ENCODE measurements at places on chromosomes 13 and 19. TPM values are rescaled to one million over a fixed set of nuclear protein-coding genes. Genes with fewer than 3 reads are reported as not detected.

Gene PKN1
- 117 TPM for total RNA-seq

Gene TNFRSF19
- 3.8 TPM for total RNA-seq

Gene RUBCNL
- total RNA-seq = 32.6 TPM

Gene KLK1
- total RNA-seq = 130 TPM

Gene VSIG10L
- total RNA-seq = 1.6 TPM

Gene PSENEN
- total RNA-seq = 56.7 TPM

Gene C19orf81
- not detected for total RNA-seq

Gene TMPRSS9
- total RNA-seq = 0.41 TPM

Gene DCT
- total RNA-seq = 0.95 TPM

Gene DACH1
- total RNA-seq = 6.4 TPM

Gene PPP6R1
- 60.0 TPM for total RNA-seq

Gene LGI4
- 31.1 TPM for total RNA-seq

Gene RDH8
- not detected for total RNA-seq

Gene PAN3
- 43.7 TPM for total RNA-seq

Gene RNF225
- total RNA-seq = not detected

Gene ZNF615
- 6.3 TPM for total RNA-seq

Gene STX10
- total RNA-seq = 59.7 TPM

Gene AXL
- 19.3 TPM for total RNA-seq

Gene HIF3A
- 4.9 TPM for total RNA-seq

Gene PSG1
- total RNA-seq = not detected

Gene UPF1
- 79.2 TPM for total RNA-seq

Gene SOX21
- total RNA-seq = not detected
